ENCODE measurements at places on chromosomes 11 and 22.

GRCh38 chr11:13118194-13118593 lies 109.1 kb downstream of the RASSF10 start:
- peak; percentile 93 for DNase-seq

GRCh38 chr11:46438211-46438610 lies 46.6 kb upstream of the CHRM4 start:
- no peak for DNase-seq

DNA sequence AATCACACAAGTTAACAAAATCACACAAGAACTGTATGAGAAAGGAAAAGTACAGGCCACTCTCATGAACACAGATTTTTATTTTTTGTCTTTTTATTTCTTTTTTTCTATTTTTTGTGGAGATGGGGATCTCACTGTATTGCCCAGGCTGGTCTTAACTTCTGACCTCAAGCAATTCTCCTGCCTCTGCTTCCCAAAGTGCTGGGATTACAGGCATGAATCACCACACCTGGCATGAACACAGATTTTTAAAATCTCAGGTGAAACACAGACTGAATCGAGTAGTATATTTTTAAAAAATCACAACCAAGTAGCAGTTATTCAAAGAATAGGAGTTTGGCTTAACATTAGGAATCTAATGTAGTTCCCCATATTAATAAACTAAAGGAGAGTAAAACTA lies 18.3 kb downstream of the RNF169 start:
- no peak for DNase-seq

- DNase-seq: no peak
Measured at GRCh38 chr22:47804281-47804680, 1041.8 kb downstream of the TBC1D22A start.

- DNase-seq: no peak
Measured at GRCh38 chr22:23512721-23513120, 67.4 kb downstream of the IGLL1 start.

DNA sequence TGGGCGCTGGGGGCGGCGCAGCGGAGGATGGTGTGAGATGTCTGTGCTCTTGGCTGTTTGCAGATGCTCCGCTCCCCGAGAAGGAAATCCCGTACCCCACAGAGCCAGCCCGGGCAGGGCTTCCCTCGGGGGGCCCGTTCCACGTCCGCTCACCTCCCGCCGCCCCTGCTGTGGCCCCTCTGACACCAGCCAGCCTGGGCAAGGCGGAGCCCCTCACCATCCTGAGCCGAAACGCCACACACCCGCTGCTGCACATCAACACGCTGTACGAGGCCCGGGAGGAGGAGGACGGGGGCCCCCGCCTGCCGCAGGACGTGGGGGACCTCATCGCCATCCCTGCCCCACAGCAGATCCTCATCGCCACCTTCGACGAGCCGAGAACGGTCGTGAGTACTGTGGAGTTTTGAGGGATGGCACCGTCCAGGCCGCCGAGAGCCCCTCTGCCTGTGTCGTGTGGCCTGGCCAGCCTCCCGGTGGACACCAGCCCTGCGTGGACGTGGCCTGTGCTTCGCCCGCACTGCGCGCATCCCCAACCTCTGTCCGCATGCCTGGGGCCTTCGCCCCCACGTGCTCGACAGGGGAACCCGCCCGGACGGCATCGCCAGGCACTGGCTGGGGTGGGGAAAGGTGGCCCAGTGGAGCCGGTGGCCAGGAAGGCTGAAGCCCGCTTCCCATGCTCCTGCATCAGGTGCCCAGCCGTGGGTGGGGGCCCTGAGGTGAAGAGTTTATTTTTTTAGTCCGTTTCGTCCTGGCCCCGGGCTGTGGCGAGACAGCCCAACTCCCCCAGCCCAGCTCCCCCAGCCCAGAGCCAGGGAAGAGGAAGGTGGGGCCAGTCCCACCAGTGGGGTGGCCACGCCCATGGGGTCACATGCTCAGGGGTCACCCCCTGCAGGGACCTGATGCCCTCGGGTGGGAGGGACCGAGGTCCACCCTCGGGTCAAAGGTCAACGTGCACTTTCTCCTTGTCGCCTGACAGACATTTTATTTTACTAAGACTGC lies 6.5 kb upstream of the TRABD start:
- DNase-seq: no peak

DNA sequence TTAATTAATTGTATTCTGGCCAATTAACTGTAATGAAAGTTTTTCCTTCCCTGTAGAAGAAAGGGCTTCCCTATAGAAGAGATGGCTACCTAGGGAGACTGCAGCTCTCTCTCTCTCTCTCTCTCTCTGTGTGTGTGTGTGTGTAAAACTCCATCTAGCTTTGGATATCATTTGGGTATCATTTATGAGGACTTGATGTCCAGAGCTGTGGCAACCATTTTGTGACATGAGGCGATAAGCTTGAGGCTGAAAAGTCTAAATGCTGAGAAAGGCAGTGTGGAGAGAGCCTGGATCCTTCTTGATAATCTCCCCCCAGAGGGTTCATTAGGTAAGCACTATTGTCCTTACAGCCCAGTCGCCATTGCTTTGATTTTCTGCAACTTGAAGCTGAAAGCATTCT lies 30.7 kb upstream of the RASD2 start:
- no peak for DNase-seq

DNA sequence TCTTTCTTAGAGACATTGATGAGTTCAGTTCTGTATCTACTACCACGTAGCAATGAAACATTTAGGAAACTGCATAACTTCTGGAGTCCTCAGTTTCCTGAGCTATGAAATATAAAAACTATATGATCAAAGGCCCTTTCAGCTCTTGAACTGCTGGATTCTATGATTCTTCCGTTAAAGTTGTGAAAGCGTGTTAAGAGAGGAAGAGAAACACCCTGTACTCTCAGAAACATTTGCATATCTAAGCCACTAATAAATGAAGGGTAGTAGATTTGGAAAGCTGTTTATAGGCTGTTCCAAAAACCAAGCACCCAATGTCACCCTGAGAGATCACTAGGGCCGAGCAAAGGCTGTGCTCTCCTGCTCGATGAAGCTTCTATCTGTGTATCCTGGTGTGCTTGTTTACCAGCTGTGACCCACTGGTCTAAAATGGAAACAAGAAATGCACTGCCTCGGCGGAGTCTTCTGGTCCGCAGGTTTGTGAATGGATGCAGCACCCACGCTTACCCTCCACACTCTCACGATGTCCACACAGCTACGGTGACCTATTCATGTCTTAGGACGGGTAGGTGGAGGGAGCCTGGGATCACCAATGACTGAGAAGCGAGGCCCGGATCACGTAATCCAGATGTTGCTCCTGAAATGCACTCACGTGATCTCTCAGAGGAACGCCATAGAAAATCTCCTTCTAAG lies 325.8 kb downstream of the OPCML start:
- DNase-seq: no peak

GRCh38 chr22:17234144-17234623 lies 14.9 kb upstream of the ADA2 start:
- DNase-seq: peak; percentile 5

GRCh38 chr11:66070604-66071380 lies 720 bp downstream of the PACS1 start:
- peak; percentile 50 for DNase-seq

GRCh38 chr22:19352766-19353165 lies 61.2 kb upstream of the CLTCL1 start:
- no peak for DNase-seq
